CD4-positive, alpha-beta T cell (primary cell): ENCODE measurements at places on chromosomes 6 and 20. TPM values are rescaled to one million over a fixed set of nuclear protein-coding genes. Genes with fewer than 3 reads are reported as not detected.

The BHLHE23 gene
- not detected for total RNA-seq

The RAD21L1 gene
- total RNA-seq, result 0.58 TPM

The L3MBTL1 gene
- total RNA-seq, result 10.5 TPM

The SIRPA gene
- 0.60 TPM for total RNA-seq

The EYA4 gene
- not detected for total RNA-seq

The SYCP2 gene
- total RNA-seq, result 4.6 TPM

The LRRC73 gene
- 0.45 TPM for total RNA-seq
